ENCODE measurements at places on chromosomes 2 and 18. TPM values are rescaled to one million over a fixed set of nuclear protein-coding genes. Genes with fewer than 3 reads are reported as not detected.

- DNase-seq: no peak
These were observed 353.8 kb upstream of the SALL3 start for GRCh38 chr18:78625847-78626246.

DNA sequence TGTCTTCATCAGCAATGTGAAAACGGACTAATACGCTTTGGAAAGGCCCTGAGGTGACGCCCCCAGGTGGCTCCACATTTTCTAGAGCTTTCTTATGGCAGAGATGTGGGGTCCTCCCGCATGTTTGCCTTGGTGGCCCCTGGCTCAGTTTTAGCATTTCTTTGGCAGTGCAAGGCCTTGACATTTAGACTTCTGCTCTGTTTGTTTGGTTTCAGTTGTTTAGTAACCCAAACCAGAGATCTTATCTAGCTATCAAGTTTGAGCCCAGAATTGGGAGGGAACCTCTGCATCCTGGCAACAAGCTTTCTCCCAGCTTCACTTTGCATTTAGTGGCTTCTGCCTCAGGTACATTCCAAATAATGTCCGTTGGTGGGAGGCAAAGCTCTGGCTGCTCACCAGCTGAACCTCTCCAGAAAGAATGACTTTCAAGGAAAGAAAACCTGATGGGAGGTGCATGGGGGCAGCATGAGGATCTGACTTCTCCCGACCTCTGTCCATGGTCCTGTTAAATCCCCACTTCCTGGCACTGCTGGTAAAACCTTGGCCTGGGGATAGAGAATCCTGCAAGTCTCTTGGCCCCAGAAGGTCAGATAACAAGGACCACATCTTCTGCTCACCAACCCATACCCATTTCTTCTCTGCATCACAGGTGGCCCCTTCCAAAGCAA lies 12.0 kb upstream of the MBP start:
- DNase-seq: no peak

GRCh38 chr2:8315531-8316165 lies 366.2 kb upstream of the ID2 start:
- DNase-seq: peak; percentile 69

GRCh38 chr18:42033137-42033810 lies 78.2 kb downstream of the PIK3C3 start:
- no peak for DNase-seq

The HNMT gene
- polyA plus RNA-seq: 38.4 TPM

DNA sequence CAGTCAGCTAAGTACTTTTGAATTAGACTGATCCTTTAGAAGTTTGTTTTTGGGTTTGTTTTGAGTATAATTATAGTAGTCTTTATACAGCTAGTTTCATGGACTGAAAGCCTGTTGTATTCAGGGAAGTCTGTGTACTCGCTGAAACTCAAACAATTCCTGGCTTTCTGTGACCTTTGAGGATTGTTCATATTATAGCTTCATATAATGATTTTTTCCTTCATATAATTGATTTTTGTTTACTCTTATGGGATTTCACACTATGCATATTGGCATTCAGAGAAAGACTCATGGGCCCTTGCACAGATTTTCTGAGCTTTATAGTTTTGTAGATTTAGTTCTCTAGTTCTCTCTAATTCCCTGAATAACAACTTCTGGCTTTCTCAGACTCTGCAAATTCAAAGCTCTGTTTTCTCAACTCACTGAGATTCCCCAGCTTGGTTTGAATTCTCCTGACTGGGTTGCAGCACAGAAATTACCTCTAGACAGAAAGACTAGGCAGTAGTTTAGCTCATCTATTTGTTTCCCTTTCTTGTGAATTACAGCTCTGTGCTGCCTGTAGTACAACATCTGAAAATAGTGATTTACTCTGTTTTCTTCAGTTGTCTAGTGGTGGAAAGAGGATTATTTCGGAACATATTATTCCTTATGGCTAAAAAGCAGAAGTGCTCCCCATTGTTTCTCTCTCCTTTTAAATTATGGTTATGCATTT lies 495.9 kb upstream of the CNTNAP5 start:
- DNase-seq: no peak

GRCh38 chr2:54897420-54898310 lies 152.6 kb downstream of the RTN4 start:
- DNase-seq: no peak

DNA sequence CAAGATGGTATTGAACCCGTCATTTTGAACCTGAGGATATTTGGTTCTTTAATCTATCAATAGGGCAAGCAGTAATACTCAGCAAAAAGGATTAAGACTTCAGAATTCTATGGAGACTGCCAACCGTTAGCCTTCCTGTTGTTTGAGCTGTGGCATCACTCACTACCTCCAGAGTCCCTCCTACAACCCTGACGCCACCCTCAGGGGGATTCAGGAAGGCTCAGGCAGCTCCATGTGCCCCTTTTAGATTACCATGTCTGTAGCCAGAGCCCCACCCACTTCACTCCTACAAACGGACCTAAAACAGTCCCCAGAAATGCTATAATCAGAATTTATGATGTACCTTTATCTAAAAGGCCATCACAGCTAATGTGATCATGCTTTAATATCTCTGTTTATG lies 172.9 kb downstream of the EPHA4 start:
- no peak for DNase-seq

GRCh38 chr18:79940814-79941472 lies 10.5 kb downstream of the SLC66A2 start:
- peak; percentile 47 for DNase-seq

DNA sequence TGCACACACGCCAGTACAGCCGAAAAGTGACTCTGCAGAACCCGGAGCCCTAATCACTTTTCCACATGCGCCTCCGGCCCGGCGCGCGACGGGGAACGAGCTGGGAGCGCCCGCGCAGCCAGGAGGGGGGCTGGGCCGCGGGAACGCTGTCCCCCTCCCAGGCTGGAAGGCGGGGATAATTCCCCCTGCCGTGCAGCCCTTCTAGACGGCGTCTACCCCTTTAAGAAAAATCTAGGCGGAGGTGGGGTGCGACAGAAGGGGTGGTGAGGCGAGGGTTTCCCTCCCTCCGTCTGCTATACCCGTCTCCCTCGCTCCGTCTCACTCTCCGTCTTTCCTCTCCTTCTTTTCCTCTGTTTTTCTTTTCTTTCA lies 2.4 kb downstream of the CYP26B1 start:
- no peak for DNase-seq

DNA sequence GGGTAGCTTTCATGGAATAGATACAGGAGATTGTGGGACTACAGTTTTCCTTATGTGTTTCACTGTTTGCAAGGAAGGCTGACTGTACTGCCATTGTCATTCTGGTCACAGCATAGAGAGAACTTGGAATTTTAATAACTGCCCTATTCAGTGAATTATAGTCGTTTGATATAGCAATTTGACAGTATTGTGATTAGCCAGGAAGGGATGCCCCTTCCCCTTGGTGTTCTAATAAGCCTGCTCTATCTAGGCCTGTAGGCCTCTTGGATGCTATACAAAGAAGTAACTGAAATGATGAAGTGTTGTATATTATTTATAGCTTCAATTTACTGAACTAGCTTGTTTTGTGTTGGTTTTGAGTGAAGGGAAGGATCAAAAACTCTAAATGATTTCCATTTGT lies 528.6 kb upstream of the CDH2 start:
- no peak for DNase-seq

- DNase-seq: no peak
These were observed 254.4 kb downstream of the ERBB4 start for GRCh38 chr2:212284166-212284565.

The FOXD4L1 gene
- polyA plus RNA-seq: 0.19 TPM

The IMP4 gene
- 77.4 TPM for polyA plus RNA-seq

GRCh38 chr2:222025881-222026271 lies 272.9 kb downstream of the PAX3 start:
- DNase-seq: no peak

The PLGLB1 gene
- 7.6 TPM for polyA plus RNA-seq

- no peak for DNase-seq
These were observed 18.1 kb upstream of the ROCK1 start for GRCh38 chr18:21129566-21130216.

- no peak for DNase-seq
These were observed 266.8 kb upstream of the LYPD1 start for GRCh38 chr2:132936791-132937190.

The TRIM43 gene
- not detected for polyA plus RNA-seq

DNA sequence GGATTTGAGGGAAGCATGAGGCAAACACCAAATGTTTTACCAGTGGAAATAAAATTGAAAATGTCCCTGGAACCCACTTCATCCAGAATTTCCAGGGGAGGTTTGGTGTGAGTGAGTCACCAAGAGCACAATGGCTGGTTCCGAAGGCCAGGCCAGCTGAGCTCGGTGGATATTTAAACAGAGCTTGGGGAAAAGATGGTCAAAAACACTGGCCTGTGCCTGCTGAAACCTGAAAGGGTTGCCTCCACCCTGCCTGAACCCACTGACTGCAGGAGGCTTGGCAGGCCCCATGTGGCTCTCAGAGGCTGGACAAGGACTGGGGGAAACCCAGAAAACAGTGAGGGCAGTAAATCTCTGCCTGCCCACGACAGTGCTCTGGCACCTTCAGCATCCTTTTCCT lies 93.9 kb downstream of the TTC32 start:
- no peak for DNase-seq

GRCh38 chr2:98188351-98189046 lies 101.5 kb downstream of the VWA3B start:
- no peak for DNase-seq

DNA sequence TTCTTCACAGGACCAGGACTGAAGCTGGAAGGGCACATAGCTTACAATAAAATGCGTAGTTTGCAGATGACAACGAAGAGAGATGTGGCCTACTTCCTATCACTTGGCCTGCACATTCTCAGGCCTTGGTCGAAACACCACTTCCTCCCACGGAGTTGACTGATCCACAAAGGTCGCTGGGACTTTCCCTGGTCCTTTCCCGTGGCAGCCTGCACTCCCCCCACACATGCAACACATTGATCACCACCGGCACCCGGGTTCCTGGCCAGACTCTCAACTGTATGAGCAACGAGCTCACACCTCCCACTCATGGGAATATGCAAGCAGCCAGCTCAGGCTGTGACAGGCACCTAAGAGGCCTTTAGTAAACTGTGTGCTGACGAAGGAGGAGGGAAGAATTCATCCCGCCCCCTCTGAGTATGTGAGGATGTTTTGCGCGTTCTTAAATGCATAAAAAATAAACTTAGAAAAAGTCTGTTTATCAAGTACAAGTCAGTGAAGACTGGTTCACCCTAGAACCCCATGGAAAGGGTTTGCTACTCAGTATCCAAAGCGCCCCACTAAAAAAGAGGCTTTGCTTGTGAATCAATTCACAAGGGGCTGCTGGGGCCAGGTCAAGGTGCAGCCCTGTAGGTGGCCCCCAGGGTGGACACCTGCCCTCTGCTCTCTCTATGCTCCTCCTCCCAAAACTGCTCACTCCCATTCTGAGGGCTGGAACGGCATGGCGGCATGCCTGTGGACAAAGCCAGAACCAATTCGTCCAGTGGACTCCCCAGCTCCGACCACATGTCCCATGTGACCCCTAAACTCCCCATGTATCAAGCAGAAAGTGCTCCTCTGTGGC lies 154.3 kb downstream of the EIPR1 start:
- no peak for DNase-seq

GRCh38 chr2:131153529-131153928 lies 48.4 kb downstream of the PLEKHB2 start:
- DNase-seq: no peak

- DNase-seq: no peak
These were observed 254.0 kb downstream of the CALCRL start for GRCh38 chr2:187194049-187194448.

The SERPINB11 gene
- not detected for polyA plus RNA-seq

The TNP1 gene
- polyA plus RNA-seq: not detected

- DNase-seq: no peak
These were observed 123.2 kb downstream of the RBM43 start for GRCh38 chr2:151138507-151138906.

GRCh38 chr2:10253596-10254372 lies 48.9 kb upstream of the HPCAL1 start:
- peak; percentile 62 for DNase-seq

DNA sequence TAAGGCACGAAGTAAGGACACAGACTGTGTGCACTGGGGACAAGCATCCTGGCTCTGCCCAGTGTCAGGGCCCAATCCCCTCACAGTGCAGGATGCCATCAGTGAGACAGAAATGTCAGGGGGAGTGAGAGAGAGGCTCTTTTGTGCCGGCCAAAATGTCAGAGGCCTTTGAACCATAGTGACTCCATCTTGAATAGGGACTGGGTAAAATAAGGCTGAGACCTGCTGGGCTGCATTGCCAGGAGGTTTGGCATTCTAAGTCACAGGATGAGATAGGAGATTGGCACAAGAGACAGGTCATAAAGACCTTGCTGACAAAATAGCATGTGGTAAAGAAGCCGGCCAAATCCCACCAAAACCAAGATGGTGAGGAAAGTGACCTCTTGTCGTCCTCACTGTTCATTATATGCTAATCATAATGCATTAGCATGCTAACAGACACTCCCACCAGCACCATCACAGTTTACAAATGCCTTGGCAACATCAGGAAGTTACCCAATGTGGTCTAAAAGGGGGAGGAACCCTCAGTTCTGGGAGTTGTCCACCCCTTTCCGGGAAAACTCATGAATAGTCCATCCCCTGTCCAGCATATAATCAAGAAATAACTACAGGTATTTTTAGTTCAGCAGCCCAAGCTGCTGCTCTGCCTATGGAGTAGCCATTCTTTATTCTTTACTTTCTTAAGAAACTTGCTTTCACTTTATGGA lies 337.4 kb downstream of the LPIN1 start:
- no peak for DNase-seq

- no peak for DNase-seq
These were observed 99.0 kb upstream of the CHAC2 start for GRCh38 chr2:53668624-53669026.

- DNase-seq: no peak
These were observed 9.9 kb upstream of the SLC66A3 start for GRCh38 chr2:11145350-11145749.

The MROH2A gene
- not detected for polyA plus RNA-seq

DNA sequence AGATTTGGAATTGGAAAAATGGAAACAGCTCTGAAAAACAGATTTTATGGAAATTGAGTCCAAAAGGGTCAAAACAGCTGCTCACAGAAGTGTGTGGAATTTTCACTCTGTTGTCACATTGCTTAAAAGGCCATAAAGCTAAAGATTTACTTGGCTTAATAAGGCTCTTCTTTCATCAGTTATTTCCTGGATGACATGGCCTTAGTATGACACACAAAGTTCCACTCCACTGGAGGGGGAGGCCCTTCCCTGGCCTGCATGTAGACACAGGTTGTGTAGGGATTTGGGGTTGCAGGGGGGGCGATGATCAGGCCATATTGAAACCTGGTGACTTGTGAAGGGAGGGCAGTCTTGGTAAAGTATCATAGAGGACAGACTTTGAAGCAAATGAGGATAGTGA lies 34.0 kb downstream of the TMEM185B start:
- DNase-seq: no peak

GRCh38 chr18:45012286-45012685 lies 331.6 kb downstream of the SETBP1 start:
- DNase-seq: no peak

GRCh38 chr2:138105358-138105757 lies 141.1 kb downstream of the HNMT start:
- DNase-seq: no peak

The SERPINB12 gene
- not detected for polyA plus RNA-seq

DNA sequence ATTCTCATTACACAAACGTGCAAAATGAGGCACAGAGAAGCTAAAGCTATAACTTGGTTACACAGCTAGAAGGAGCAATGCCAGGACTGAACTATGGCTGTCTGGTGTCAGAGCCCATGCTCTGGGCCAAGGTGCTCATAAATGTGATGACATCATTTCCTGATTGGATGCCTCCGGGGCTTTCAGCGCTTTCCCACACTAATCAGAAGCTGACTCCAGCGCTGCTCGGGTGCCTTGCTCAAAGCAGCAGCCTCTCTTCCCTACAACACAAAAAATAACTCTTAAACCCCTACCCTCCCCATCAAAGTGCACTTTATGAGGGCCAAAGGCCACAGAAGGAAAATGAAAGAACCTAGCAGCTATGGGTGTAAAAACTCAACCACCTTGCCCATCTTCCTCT lies 90.7 kb downstream of the STK39 start:
- no peak for DNase-seq
